ENCODE measurements at places on chromosomes 7 and 10.

DNA sequence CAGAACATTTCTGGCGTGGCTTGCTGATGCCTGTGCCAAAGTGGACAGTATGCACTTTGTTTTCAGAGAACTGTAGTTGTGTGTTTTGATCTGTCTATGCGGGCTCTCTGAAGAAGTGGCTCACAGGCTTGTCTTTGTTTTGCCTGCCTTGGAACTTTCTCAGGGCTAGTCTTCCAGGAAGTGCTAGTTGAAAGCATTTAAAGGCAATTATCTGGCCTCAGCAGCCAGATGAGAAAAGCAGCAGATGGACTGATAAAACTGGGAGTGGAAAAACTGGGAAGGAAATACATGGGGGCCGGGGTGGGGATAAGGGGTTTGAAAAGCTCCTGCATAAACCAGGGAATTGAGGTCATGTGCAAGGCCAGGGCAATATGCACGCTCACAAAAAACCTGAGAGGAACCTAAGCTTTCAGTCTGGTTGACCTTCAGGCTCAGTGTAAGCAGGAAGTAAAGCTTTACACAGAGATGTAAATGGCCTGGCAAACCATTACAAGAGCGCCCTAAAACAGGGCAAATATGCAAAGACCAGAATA is 94.5 kb downstream of the ZNF33B start:
- DNase-seq, result no peak

DNA sequence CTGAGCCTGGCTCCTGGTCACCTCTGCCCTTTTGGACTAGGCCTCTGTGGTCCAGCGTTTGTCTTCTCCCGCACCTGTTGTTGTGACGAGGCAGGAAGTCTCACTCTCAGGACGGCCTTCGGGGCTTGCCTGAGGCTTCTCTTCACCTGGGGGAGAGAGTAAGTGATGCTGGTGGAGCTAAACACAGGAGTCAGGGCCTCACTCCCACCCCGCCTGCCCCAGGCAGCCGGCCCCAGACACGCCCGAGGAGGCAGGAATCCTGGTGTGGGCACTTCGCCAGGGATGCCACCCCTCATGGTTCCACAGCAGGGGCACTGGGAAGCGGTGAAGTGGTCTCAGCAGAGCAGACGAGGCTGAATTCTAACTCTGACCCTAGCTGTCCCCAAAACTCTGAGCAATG is 42.4 kb downstream of the IL2RA start:
- DNase-seq, result no peak

GRCh38 chr7:50620433-50620832 is 55.2 kb upstream of the DDC start:
- no peak for DNase-seq

DNA sequence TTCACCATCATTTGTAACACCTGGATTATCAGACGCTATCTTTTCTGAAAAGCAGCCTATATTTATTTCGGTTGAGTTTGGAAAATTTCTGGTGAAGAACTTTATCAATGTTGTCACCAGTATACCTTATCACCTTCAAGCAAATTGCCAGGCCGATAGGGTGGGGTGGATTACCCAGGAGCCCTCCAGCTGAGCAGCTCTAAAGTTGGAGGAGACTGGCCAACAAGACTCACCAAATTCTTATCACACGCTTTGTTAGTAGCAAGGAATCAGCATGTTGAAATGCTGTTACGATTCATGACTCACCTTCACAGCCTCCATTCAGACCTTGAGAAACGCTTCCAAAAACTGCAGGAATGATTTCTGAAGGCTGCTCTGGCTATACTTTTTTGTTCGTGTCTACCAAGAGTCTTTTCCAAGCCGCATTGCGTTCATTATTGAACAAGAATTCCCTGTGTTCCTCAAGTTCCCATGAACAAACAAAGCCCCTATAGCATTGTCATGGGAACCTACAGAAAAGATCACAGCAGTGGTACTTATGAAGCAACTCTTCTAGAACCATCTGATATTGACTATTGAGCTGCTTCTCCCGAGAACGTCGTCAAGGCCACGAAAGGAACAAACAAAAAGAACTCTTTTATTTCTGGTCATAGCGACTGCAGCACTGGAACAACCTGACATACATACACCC is 291.4 kb downstream of the SFMBT2 start:
- DNase-seq, result no peak

GRCh38 chr7:124443762-124444161 is 321.8 kb downstream of the GPR37 start:
- no peak for DNase-seq

- peak; percentile 87 for DNase-seq
These were observed 11.2 kb downstream of the CTBP2 start for GRCh38 chr10:125149036-125149679.

GRCh38 chr10:76150876-76151288 is 719.5 kb downstream of the LRMDA start:
- no peak for DNase-seq

GRCh38 chr7:82697897-82698296 is 254.3 kb upstream of the CACNA2D1 start:
- DNase-seq, result no peak

DNA sequence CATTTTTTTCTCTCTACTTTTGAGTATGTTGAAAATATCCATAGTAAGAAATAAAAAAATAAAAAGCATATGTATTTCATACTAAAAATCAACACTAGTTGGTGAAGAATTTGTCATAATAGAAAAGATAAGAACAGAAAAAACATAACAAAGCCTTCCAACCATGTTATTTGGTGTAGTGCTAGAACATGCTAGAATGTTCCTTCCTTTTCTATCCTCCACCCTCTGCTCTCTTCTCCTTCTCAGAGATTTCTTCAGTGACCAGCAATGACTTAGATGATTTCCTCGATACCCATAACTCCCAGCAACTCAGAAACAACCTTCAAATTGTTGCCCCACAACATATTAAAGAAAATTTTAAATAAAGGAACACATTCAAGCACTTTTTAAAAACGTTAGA is 2.6 kb downstream of the ZC3HAV1 start:
- DNase-seq, result no peak

GRCh38 chr10:105783936-105784483 is 1142.9 kb downstream of the SORCS3 start:
- DNase-seq, result no peak

GRCh38 chr7:47759056-47759706 is 177.3 kb upstream of the TNS3 start:
- DNase-seq, result no peak

DNA sequence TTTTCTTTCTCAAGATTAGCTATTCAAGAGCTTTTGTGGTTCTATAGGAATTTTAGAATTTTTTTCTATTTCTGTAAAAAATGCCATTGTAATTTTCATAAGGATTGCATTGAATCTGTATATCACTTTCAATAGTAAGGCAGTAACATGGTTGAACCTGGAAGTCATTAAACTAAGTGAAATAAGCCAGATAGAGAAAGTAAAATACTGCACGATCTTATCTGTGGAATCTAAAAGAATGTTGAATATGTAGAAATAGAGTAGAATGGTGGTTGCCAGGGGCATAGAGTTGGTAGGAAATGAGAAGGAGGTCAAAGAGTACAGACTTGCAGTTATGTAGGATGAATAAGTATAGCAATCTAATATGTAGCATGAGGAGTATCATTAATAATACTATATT is 1073.5 kb upstream of the LRRN3 start:
- DNase-seq, result no peak

All from left colon (tissue), 2 donors.